Right atrium auricular region (tissue), 2 donors: ENCODE measurements at places on chromosomes 7 and 10.
A peak's percentile ranks its signal among the peaks of the same experiment; 100 is the strongest.

DNA sequence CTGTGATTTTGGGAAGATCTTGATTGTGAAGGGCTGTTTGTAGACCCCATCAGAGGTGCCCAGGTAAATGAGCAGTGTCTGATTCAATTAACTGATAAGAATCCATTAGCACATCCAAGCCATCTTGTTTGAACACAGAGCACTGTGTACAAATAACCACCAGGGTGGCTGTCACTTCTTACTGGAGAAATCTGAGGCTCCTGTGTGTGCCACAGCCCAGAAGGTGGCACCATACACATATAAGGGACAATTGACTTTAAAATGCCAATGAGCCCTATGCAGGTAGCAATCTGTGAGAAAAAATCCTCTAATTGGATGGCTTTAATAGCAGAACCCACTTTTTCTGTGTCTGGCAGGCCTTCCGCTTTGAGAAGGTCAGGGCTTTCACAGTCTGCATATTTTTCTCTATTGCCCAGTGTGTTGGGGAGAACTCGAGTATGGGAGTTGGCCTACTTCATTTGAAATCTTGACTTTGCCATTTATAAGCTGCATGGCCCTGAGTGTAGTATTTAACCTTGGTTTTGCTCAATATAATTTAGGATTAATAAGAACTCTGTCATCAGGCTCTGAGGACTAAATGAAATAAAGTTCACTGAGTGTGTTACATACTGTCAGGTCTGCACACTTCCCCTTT lies 517.4 kb downstream of the CCSER2 start:
- DNase-seq: no peak

DNA sequence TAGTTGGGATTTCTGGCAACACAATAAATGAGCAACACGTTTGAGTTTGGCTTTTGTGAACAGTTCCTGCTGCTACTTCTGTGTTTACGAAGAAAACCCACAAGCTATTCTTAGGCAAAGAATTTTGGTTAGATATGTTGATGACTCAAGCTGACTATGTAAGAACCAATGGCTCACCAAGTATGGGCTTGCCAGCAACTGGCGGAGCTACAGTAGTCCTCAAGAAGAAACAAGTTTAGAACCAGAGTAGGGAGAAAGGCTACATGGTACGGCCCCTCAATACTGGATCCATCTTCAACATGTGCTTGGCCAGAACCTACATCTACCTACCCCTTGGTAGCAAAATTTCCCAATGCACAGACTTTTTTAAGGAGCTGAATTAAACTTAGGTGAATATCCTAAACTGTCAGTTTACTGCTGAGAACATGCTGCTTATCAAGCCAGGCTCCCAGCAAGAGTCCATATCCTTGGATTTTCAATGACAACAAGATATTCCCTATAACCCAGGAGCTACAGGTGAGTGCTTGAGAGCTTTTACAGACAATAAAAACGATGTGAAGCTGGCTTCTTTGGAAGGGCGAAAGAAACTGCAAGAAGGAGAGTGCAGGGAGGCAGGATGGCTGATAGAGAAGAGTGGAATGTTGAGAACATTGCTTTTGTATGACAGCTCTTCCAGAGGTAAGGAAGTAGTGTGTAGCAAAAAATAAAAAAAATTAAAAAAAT lies 74.3 kb upstream of the ASAH2 start:
- peak; percentile 86 for DNase-seq

- no peak for DNase-seq
These were observed 4.9 kb upstream of the YKT6 start for GRCh38 chr7:44195889-44196288.

GRCh38 chr7:143901668-143902331 lies at the start of gene TCAF1:
TSS of gene TCAF1 (minus strand) at chr7:143902176. CDS start at chr7:143876608, 25,568 bp downstream.
- peak; percentile 96 for DNase-seq

GRCh38 chr10:130606001-130606405 lies 469.8 kb downstream of the GLRX3 start:
- no peak for DNase-seq

- no peak for DNase-seq
These were observed 7.4 kb downstream of the AVL9 start for GRCh38 chr7:32502728-32503127.

- DNase-seq: no peak
These were observed 76.4 kb upstream of the ZMIZ1 start for GRCh38 chr10:78992333-78992732.

DNA sequence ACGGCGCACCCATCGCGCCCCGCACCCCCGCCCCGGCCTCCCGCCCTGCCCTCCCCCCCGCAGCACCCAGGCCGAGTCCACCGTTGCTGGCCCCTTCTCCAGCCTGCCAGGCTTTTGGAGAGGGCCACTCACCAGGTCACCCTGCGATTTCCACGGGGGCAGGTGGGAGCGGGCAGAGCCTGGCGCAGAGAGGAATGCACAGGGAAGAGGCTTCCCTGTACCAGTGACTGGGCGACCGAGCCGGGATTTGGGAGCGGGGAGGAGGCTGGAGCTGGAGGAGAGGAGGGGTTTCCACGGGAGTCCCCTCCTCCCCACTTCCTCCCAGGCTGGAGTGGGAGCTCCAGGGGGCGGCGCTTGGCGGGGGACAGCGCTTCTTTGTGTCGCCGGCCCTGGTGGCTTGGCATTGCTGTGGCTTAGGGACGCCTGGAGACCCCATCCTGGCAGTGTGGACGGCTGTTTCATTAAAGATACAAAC lies 19.3 kb downstream of the TCAF1 start:
- DNase-seq: peak; percentile 72

DNA sequence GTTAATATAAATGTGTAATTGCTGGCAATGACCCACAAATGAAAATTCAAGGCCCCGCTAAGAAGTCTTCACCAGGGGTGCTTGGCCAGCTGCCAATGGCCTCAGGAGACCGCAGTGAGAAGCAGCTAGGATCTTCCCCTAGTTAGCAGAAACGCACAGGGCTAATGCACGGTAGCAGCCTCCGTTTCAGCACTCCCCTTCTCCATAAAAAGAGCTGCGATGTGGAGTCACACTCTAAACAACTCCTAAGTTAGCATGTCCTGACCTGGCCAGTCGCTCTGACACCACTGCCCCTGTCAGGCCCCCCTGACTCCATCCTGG lies 139.0 kb downstream of the SEPTIN14 start:
- no peak for DNase-seq

DNA sequence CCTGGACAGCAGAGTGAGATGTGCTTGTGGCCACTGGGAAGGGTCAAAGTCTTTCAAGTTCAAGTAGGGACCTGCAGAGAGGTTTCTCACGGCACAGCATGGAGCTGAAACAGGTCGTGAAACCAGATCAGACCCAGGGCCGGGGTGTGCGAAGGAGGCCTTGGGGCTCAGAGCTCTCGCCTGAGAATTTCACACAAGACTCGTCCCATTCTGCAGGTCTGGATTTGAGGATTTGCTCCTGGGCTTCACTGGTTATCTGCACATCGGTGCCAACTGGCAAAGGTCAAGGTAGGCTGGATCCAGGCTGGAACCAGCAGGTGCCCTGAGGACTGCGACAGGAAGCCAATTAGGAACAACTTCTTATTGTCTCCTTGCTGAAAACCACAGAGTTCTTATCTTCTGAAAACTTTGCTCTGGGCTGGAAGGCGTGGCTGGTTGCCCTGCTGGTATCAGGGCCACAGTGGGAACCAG lies 24.0 kb upstream of the GTF2I start:
- no peak for DNase-seq

DNA sequence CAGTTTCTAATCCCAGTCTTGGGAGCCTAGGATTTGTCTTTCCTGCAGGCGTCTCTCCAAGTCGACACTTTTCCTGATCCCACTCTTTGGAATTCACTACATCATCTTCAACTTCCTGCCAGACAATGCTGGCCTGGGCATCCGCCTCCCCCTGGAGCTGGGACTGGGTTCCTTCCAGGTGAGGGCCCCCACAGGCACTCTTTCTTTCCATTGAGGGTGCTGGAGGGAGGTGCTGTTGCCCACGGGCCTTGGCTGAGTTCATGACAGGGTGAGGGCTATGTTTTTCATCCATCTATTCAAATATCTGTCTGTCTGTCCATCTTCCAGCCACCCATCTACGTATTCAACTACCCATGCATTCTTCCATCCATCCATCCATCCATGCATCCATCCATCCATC lies 12.6 kb downstream of the GHRHR start:
- no peak for DNase-seq

DNA sequence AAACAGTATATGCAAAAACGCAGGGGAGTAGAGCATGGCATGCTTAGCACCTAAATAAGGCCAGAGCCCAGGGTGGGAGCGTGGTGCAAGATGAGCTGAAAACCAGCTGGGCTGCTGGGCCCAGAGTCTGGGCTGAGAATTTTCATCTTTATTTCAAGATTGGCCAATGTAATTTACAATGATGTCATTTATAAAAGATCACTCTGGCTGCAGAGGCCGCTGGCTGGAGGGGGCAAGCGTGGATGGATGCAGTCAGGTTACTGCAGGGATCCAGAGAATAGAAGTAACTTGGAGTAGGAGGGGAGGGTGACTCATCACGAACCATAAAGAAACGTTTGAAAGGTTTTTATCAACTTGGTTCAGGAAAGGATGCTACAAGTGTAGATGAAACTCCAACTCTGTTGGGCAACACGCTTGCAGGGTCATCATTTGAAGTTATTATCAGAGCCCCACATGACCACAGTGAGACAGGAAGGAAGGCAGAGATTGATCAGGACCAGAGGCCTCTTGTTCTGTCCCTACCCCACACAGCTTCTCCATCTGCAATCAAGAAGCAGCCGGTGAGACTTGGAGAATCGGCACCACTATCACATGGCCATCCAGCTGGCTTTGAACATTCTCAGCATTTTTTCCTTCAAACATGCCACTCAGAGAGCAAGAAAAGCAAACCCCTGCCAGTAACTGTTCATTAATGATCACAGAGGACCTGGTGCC lies 49.2 kb downstream of the ODAD2 start:
- no peak for DNase-seq

DNA sequence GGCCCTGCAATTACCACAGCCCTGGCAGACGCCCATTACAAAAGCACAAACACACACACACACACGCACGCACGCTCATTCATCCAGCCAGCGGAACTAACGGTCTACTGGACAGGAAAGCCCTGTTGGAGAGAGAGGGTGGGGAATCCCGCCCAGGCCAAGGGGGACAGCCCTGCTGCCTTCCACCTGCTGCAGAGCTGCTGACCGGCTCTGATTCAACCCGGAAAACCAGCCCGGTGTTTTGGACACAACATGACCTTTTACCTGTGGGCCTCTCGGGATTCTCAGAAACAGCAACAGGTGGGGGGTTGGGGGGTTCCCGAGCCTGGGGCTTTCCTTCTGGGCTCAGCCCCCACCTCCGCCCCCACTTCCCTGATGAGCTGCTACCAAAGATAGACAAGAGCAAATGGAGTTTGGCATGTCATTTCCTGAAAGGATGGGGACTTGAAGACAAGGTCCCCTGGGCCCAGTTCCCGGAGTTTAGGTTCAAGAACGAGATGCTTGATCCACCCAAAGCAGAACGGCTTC lies 18.5 kb upstream of the SERPINE1 start:
- peak; percentile 76 for DNase-seq

DNA sequence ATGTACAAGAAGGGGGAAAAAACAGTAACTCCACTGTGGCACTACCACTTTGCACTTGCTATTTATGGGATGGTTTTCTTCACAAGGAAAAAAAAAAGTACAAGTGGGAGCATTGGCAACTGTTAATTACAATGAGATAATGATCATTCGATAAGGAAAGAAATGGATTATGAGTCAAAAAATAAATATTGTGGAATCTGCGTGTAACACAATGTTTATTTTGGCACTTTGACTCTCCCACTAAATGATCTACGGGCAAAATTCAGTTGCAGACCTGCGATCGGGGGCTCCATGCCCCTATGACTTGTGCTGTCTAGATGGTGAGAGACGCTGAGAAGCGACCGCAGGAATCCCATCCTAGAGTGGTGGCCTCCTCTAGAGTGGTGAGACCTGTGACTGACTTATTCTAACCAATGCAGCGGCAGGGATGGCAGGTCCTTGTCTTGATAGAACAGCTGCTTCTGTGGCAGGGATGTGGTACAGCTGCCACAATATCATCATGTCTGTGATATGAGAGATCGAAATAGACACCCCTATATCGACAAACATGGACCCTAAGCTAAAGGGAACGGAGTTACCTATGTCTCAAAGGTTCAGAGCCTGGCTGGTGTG lies 345.0 kb upstream of the KLF6 start:
- no peak for DNase-seq

DNA sequence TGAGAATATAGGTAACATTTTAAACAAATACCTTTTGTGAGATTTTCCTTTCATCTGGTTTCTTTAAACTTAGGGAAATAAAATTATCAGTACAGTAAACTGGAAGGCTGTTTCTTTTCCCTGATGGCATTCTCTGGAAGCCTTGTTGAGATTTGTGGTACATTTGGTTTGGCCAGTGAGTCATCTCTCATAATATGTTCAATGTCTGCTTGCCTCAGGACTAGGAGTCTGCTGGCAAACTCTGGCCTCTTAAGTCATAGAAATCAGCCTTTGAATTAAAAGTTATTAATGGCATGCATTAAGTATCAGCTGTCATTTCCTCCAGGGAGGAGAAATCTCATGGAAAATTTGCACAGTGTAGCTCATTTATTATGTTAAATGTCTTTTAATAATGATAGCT lies 316.6 kb upstream of the KIAA1217 start:
- DNase-seq: no peak

GRCh38 chr10:23150091-23150490 lies 42.0 kb upstream of the PTF1A start:
- DNase-seq: no peak

DNA sequence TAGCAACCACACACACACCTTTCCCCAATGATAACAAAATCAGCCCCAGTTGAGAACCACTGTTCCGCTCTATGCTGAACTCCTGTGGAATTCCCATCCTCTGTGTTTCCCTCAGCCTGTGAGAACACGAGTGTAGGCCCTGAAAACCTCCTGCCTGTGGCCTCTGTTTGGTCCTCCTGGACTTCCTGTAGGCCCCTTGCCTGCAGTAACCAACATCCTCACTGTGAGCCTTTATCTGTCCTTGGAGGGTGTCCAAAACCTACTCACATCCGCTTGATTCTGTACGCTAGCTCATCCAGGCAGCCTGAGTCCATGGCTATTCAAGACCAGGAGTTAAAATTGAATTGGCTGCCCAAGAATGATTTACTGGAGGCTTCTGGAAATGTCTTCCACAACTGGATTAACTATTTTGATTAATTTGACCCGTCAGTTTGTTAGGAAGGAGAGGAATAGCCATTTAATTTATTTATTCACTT lies 149.8 kb downstream of the AKR1D1 start:
- DNase-seq: no peak

- DNase-seq: no peak
These were observed 131.1 kb downstream of the LRRC4 start for GRCh38 chr7:127900141-127900540.

- DNase-seq: no peak
These were observed 50.6 kb upstream of the MTURN start for GRCh38 chr7:30084212-30084611.

DNA sequence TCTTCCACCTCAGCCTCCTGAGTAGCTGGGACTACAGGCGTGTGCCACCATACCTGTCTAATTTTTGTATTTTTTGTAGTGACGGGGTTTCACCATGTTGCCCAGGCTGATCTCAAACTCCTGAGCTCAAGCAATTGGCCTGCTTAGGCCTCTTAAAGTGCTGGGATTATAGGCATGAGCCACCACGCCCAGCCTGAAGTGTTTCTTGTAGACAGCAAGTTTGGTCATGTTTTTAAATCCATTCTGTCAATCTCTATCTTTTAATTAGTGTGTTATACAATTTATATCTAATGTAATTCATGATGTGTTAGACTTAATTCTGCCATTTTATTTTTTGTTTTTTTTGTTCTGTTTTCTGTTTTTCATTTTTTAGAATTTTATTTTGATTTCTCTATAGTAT lies 17.2 kb upstream of the MXI1 start:
- DNase-seq: peak; percentile 23

GRCh38 chr10:29841724-29842649 lies 207.2 kb upstream of the SVIL start:
- peak; percentile 67 for DNase-seq

- DNase-seq: no peak
These were observed 20.2 kb downstream of the OGDH start for GRCh38 chr7:44626620-44627019.
